ENCODE measurements at places on chromosomes 5 and 9.

DNA sequence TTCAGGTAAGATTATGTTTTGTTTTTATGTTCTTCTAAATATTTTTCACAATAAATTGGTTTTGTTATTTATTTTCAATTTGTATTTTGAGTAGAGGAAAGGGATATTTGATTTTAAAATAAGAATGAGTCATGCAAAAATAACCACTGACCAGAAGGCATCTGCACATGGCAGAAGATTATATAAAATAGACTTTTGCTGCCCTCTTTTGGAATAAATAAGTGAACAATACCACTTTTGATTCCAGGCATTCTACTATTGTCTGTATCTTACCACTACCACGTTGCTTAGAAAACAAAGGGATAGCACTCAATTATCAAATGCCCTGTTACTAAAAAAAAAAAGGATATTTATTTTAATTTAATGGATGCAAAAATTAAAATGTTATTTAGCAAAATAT lies 227.3 kb upstream of the ITGA1 start:
- DNase-seq = peak; percentile 50

GRCh38 chr5:69007726-69008368 lies 86.0 kb upstream of the SLC30A5 start:
- DNase-seq = peak; percentile 48

GRCh38 chr5:143721925-143722324 lies 90.0 kb upstream of the HMHB1 start:
- DNase-seq = no peak

GRCh38 chr5:31487506-31487905 lies 44.4 kb downstream of the DROSHA start:
- DNase-seq = no peak

DNA sequence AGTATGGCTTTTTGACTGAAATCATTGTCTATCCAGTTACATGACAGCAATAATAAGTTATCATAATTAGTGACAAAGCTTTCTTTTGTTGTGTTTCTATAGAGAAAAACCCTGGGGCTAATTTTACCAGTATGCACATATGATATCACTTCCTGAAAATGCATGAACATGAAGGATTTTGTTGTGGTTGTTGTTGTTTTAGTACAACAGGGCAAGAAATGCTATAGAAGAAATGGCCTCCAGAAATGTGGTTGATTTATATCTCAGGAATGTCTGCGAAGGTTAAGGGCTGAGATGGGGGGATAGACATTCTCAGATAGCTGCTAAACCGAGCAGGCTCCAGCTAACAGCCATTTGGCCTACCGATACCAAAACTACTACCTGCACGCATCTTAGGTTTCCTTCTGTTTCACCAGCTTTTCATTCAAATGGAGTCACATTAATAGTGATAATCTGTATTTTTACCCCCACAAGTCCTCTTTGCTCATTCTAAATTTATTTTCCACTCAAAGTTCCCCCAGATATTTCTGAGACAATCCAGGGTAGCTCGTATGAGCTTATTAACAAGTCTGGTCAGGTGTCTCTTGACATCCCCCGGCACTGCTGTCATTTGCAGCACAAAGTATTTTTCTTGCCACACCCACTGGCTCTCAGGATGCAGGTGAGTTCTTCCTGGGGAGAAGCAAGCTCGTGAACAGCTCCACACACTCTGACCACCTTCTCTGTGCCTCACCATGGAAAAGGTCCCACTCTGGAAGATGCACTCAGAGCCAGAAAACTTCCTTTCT lies 232.4 kb upstream of the GAS1 start:
- no peak for DNase-seq

DNA sequence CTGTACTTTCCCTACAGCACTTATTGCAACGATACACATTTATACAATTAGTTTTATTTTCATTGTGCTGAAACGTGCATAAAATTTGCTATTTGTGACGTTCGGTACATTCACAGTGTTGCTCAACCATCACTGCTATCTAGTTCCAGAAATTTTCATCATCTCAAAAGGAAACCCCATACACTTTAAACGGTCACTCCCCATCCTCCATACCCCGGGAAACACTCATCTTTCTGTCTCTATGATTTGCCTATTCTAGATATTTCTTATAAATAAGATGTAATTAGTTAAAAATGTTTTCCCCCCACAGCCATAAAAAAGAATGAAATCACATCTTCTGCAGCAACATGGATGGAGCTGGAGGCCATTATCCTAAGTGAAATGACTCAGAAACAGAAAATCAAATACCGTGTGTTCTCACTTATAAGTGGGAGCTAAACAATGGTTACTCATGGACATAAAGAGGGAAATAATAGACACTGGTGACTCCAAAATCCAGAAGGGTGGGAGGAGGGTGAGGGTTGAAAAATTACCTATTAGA lies 40.2 kb upstream of the TEX48 start:
- no peak for DNase-seq

- DNase-seq = no peak
Measured at GRCh38 chr5:139651043-139651834, 3.1 kb downstream of the CXXC5 start.

DNA sequence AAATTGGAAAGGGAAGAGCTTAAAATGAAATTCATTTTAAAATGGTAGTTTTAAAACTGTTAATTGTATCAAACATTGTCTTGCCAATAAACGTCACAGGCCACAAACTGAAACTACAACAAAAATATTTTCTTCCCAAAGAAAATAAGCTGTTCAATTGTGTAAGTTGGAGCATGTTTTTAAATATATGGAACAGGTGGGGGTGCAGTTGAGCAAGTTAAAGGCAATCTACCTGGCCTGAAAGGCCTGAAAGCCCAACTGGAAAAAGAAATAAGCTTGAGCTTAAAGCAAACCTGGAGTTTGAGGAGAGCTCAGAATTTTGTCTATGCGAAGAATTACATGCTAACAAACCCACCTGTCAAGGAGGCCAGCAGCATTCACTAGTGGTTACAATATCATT lies 439.5 kb downstream of the ACTL7B start:
- no peak for DNase-seq

- no peak for DNase-seq
Measured at GRCh38 chr5:160181965-160182622, 47.2 kb upstream of the FABP6 start.

DNA sequence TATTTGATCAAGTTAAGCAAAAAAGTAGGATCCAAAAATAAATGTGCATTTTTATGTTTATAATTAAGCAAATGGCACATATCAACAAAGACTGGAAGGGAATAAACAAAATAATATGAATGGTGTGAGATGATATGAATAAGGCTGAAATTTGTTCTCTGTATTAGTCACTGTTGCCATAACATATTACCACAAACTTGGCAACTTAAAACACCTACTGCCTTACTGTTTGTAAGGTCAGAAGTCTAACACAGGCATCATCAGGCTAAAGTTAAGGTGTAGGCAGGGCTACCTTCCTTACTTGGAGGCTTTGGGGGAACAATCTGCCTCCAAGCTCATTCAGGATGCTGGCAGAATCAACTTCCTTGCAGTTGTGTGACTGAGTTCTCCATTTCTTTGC lies 19.3 kb downstream of the PGGT1B start:
- no peak for DNase-seq

- no peak for DNase-seq
Measured at GRCh38 chr5:38039091-38039490, 199.2 kb upstream of the GDNF start.

- no peak for DNase-seq
Measured at GRCh38 chr9:126113756-126114408, 212.7 kb upstream of the MVB12B start.

DNA sequence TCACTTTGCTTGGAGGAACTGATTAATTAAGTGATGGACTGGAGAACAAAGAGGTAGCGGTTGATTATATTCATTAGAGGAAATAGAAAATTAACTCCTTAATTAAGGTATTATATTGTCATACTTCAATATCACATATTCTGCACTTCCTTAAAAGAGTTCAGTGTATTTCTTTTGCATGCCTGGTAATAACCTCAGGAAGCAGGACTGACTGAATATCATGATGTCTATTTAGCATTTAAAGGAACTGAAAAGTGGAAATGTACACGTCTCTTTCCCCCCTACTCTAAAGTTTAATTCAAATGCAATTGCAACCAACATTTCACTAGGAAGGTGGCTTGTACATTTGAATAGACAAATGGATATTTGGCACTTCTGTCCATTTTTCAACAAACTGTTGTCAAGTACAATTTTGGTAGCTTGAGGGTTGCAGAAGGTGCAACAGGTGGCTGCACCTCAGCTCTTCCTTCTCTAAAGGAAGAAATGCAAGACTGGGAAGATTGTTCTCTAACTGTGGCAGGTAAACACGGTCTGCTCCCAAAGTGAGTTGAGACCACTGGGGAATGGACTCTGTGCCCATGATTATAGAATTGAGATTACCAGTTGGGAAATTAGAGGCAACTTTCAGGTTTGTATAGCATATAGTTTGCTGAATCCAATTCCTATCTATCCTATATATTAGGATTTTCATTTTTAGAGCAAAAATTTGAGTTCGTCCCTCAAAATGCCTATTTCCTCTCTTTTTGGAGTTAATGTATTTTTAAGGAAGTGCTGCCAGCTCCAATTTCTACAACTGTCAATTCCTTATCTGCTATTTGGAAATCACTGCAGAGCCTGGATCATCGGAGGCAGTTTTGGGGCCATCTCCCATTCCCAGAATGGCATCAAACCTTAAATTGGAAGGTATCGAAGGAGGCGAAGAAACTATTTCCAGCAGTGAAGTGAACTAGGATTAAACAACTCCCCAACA lies 98.9 kb upstream of the TAF11L2 start:
- no peak for DNase-seq

DNA sequence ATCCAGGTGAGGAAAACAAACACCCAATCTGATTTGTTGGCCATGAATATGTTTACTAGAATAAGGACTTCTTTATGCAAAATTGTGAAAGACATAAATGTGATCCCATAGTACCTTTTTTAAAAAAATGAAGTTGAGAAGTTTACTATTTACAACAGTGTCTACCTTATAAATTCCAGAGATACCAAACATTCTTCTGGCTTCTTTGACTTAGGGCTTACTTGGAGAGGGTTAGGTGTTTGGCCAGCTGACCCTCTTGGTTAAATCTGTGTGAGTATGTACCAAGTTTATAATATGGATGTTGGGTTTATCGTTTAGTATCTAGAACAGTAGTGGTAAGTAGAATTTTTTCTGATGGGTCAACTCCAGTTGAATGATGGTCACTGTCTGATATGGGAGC lies 212.3 kb downstream of the DOCK8 start:
- no peak for DNase-seq

- no peak for DNase-seq
Measured at GRCh38 chr5:149054416-149054815, 8.4 kb downstream of the SH3TC2 start.

DNA sequence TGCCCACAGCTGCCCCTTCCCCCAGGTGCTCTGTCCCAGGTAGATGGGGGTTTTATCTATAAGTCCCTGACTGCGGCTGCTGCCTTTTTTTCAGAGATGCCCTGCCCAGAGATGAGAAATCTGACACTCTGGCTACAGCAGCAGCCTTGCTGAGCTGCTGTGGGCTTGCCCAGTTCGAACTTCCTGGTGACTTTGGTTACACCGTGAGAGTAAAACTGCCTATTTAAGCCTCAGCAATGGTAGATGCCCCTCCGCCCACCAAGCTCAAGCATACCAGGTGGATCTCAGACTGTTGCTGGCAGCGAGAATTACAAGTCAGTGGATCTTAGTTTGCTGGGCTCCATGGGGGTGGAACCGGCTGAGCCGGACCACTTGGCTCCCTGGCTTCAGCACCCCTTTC lies 56.8 kb downstream of the MINAR2 start:
- DNase-seq = no peak

GRCh38 chr9:137269231-137269772 lies 8.2 kb upstream of the TOR4A start:
- DNase-seq = no peak
